GM12878 (cell line): ENCODE measurements at places on chromosomes 2 and 18.

GRCh38 chr2:134098321-134098720, 155.6 kb upstream of the MGAT5 start:
- no peaks in the 10 kb centered on the region for H3K4me1 ChIP-seq
- no peak for DNase-seq
- H3K36me3 ChIP-seq: no peaks in the 10 kb centered on the region
- H3K27ac ChIP-seq: no peak overlapping the region
- no peaks in the 10 kb centered on the region; the same call in 1 of the 2 replicates for H3K27me3 ChIP-seq

GRCh38 chr2:2000724-2001061, 256.4 kb upstream of the PXDN start:
- DNase-seq: no peak
- H3K36me3 ChIP-seq: no peaks in the 10 kb centered on the region
- H3K27me3 ChIP-seq: no peaks in the 10 kb centered on the region
- H3K27ac ChIP-seq: no peak overlapping the region
- no peaks in the 10 kb centered on the region for H3K4me1 ChIP-seq
- no peak overlapping the region for H3K4me3 ChIP-seq

- no peaks in the 10 kb centered on the region; the same call in 1 of the 2 replicates for H3K36me3 ChIP-seq
- no peak overlapping the region for H3K4me3 ChIP-seq
- no peaks in the 10 kb centered on the region for H3K27me3 ChIP-seq
Measured at GRCh38 chr2:12008425-12009061, 262.1 kb downstream of the LPIN1 start.

DNA sequence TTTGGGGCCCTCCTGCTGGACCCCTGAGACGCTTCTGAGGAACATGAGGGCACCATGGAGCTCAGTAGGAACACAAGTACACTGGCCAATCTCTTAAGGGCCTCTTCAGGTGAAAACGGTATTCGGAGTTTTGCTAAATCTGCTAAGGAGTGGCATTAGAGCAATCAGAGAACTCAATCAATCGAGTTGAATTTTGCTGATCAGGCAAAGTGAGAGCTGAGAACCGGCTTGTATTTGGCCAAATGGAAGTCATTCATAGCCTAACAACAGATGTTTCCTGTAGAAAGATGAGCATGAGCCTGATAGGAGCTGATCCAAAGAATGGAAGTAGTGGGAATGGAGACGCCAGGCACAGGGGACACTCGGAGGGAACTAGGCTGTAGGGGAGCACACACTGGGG, 133.7 kb downstream of the DCDC2C start:
- no peak overlapping the region for H3K4me3 ChIP-seq
- H3K27me3 ChIP-seq: no peaks in the 10 kb centered on the region; the same call in 1 of the 2 replicates
- no peaks in the 10 kb centered on the region for H3K36me3 ChIP-seq
- DNase-seq: no peak

DNA sequence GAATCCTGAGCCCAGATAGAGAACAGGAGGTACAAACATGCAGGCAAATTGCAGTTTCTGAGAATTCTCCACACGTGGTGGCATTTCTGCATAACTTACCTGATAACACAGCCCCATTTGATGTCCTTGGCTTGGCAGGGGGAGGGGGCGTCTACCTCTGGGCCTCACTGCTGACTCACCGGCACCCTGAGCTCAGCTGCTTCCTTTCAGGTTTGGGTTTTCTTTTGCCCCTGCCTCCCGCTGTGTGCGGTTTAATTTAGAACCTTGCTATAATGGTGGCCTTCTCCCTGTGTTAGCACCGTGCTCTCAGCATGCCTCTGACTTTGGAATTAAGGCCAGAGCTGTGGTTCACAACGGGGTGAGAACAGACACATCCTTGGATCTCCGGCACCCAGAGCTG, 4.4 kb downstream of the CTIF start:
- DNase-seq: no peak
- no peaks in the 10 kb centered on the region for H3K36me3 ChIP-seq
- no peaks in the 10 kb centered on the region; the same call in 1 of the 2 replicates for H3K4me1 ChIP-seq
- H3K27ac ChIP-seq: no peak overlapping the region
- no peaks in the 10 kb centered on the region; the same call in 1 of the 2 replicates for H3K27me3 ChIP-seq

- DNase-seq: no peak
- H3K27ac ChIP-seq: no peak overlapping the region
Measured at GRCh38 chr2:10383960-10384734, 64.0 kb downstream of the ODC1 start.

- H3K36me3 ChIP-seq: no peaks in the 10 kb centered on the region
- H3K27ac ChIP-seq: no peak overlapping the region
- no peaks in the 10 kb centered on the region for H3K27me3 ChIP-seq
- DNase-seq: no peak
- H3K4me1 ChIP-seq: no peaks in the 10 kb centered on the region
- no peak overlapping the region for H3K4me3 ChIP-seq
Measured at GRCh38 chr2:40120026-40120425, 331.9 kb downstream of the SLC8A1 start.

GRCh38 chr2:176473177-176473576, 203.9 kb downstream of the MTX2 start:
- no peak overlapping the region for H3K4me3 ChIP-seq
- H3K4me1 ChIP-seq: no peaks in the 10 kb centered on the region; the same call in 1 of the 2 replicates
- DNase-seq: no peak
- no peaks in the 10 kb centered on the region for H3K36me3 ChIP-seq
- no peak overlapping the region for H3K27ac ChIP-seq
- H3K27me3 ChIP-seq: no peaks in the 10 kb centered on the region

GRCh38 chr2:105294844-105295481, 34.6 kb downstream of the TGFBRAP1 start:
- no peaks in the 10 kb centered on the region for H3K27me3 ChIP-seq
- no peak for DNase-seq
- H3K27ac ChIP-seq: no peak overlapping the region
- H3K36me3 ChIP-seq: peaks cover 10% of the 10 kb centered on the region
- no peaks in the 10 kb centered on the region for H3K4me1 ChIP-seq

GRCh38 chr2:64857581-64858471, 131.4 kb upstream of the SLC1A4 start:
- H3K27ac ChIP-seq: no peak overlapping the region
- peaks cover 42% of the 10 kb centered on the region for H3K4me1 ChIP-seq
- no peaks in the 10 kb centered on the region for H3K36me3 ChIP-seq
- no peak overlapping the region for H3K4me3 ChIP-seq
- H3K27me3 ChIP-seq: no peaks in the 10 kb centered on the region

GRCh38 chr2:238418196-238418998, 8.3 kb upstream of the ASB1 start:
- no peak overlapping the region for H3K4me3 ChIP-seq
- no peaks in the 10 kb centered on the region for H3K4me1 ChIP-seq
- H3K27ac ChIP-seq: no peak overlapping the region

GRCh38 chr2:68391869-68392268, 26.8 kb downstream of the PLEK start:
- H3K4me1 ChIP-seq: peaks cover 30% of the 10 kb centered on the region
- DNase-seq: no peak
- H3K4me3 ChIP-seq: peak overlapping the region; percentile 62
- no peaks in the 10 kb centered on the region for H3K27me3 ChIP-seq
- H3K36me3 ChIP-seq: peaks cover 68% of the 10 kb centered on the region
- H3K27ac ChIP-seq: peak overlapping the region; percentile 90; the same call in 1 of the 2 replicates

GRCh38 chr2:235195921-235196320, 244.1 kb downstream of the SH3BP4 start:
- no peaks in the 10 kb centered on the region; the same call in 1 of the 2 replicates for H3K27me3 ChIP-seq
- no peak overlapping the region for H3K4me3 ChIP-seq
- no peaks in the 10 kb centered on the region for H3K4me1 ChIP-seq
- no peaks in the 10 kb centered on the region for H3K36me3 ChIP-seq

DNA sequence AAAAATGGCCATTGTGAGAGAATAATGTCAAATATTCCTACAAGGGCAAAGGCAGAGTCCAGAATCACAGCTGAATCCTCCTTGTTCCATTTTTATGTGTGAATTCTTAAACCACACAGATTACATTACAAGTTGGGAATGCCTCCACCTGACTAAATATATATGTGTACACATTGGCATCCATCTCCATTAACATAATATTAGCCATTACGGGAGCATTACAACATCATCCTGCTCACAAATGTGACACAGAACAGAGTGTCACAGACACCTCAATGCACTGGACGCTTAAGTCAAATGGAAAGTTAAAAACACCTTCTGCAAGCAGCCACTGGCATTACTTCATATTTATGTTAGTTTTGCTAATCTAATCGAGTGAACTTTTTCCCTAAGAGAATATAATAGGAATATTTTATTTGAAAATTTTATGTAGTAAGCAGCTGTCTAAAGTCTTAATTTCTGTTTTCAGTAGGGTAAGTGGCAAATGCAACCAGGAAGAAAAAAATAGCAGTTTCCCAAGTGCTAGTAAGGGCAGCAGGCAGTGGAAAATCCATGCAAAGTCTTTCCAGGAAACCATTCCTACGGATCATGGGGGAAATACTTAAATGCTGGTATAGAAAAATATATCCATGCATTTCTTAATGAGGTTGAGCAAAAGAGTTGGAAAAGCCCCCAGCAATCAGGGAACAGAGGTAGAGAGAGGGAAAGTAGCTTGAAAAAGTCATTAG, 255.6 kb downstream of the OSR1 start:
- H3K36me3 ChIP-seq: no peaks in the 10 kb centered on the region
- no peak overlapping the region for H3K27ac ChIP-seq
- no peak overlapping the region for H3K4me3 ChIP-seq
- DNase-seq: no peak
- no peaks in the 10 kb centered on the region for H3K4me1 ChIP-seq
- no peaks in the 10 kb centered on the region for H3K27me3 ChIP-seq

GRCh38 chr2:216420367-216421101, 8.2 kb downstream of the SMARCAL1 start:
- H3K4me1 ChIP-seq: peaks cover 13% of the 10 kb centered on the region
- peaks cover 10% of the 10 kb centered on the region for H3K36me3 ChIP-seq
- H3K4me3 ChIP-seq: no peak overlapping the region
- DNase-seq: no peak
- H3K27me3 ChIP-seq: no peaks in the 10 kb centered on the region

- H3K36me3 ChIP-seq: no peaks in the 10 kb centered on the region
- DNase-seq: no peak
- H3K4me3 ChIP-seq: no peak overlapping the region
Measured at GRCh38 chr18:38752430-38752829, 1186.8 kb upstream of the CELF4 start.

DNA sequence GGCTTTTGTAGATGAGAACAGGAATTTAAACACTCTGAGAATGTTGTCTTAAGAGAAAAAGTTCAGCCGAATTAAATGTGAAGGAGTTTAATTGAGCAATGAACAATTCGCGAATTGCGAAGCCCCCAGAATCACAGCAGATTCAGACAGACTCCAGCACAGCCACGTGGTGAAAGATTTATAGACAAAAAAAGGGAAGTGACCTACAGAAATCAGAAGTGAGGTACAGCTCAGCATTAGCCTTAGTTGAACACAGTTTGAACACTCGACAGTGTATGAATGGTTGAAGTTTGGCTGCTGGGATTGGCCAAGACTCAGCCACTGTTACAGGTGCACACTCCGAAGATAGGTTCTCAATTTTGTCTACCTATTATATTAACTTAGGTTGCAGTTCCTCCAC, 264.0 kb upstream of the CHST9 start:
- H3K27ac ChIP-seq: no peak overlapping the region
- H3K4me3 ChIP-seq: no peak overlapping the region
- no peaks in the 10 kb centered on the region for H3K27me3 ChIP-seq
- no peaks in the 10 kb centered on the region for H3K4me1 ChIP-seq
- H3K36me3 ChIP-seq: no peaks in the 10 kb centered on the region
- DNase-seq: no peak

DNA sequence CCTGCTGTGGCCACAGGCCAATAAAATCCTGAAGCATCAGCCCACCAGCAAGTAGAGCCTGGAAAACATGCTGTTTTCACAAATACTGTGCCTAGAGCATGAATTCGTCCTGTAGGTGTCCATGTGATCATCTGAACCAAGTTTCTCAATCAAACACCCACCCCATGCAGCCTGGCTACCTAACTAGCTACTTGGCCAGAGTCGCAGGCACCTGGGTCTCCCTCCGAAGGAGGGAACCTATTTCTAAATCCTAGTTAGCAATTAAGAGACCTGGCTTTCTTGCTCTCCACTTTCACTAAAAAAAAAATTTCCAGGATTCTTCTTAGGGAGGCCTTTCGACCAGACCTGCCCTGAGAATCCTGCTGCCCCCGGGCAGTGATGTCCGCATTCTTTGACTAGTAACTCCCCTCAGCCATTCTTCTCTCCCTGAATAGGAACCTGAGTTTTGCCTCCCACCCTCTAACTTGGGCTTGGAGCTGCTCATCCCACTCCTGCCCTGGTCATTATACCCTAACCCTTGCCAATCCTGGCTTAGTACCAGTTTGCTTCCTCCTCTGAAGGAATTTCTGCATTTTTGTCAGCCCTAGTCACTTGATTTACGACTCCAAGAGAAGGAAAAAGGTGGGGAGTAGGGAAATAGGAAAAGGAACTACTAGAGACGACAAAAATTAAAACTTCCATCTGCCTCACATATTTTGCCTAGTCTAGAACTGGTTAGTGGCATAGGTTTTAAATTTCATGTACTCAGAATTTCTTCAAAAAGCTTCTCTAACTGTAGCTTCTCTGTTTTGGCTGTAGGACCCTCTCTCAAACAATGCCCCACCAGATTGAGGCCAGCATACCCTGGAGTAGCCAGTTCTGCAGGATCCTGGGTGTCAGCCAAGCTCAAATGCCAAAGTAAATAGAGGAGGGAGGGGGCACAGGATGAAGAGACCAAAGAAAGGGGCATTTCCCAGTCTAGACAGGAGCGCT, 25.4 kb upstream of the TANK start:
- H3K4me3 ChIP-seq: no peak overlapping the region
- no peaks in the 10 kb centered on the region for H3K4me1 ChIP-seq
- H3K36me3 ChIP-seq: no peaks in the 10 kb centered on the region
- H3K27me3 ChIP-seq: no peaks in the 10 kb centered on the region
- no peak for DNase-seq
- H3K27ac ChIP-seq: no peak overlapping the region

- DNase-seq: no peak
- peaks cover 8% of the 10 kb centered on the region for H3K4me1 ChIP-seq
- no peak overlapping the region for H3K4me3 ChIP-seq
- H3K27me3 ChIP-seq: no peaks in the 10 kb centered on the region; the same call in 1 of the 2 replicates
- no peak overlapping the region for H3K27ac ChIP-seq
- no peaks in the 10 kb centered on the region for H3K36me3 ChIP-seq
Measured at GRCh38 chr2:105134081-105134480, 96.2 kb downstream of the MRPS9 start.

DNA sequence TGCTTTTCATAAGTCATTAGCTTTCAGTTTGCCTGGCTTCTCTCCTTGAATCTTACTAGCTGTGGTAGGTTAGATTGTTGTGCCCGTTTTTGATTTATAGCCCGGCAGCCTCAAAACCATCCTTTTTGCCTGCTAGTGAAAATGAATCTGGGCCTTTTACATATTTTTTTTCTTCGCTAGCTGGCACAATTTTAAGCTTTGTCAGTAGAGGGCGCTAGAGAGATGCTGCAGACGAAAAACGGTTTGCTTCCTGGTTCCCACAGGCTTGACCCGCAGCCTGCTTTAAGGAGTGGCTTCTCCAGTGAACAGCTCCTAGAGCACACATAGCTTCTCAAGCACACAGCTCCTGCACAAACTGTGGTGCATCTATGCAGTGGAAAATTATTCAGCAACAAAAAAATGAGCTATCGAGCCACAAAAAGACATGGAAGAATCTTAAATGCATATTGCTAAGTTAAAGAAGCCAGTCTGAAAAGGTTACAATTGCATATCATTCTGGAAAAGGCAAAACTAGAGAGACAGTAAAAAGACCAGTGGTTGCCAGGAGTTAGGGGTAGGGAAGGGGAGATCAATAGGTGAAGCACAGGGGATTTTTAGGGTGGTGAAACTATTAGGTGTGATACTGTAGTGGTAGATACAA, 47.9 kb downstream of the E2F6 start:
- no peak for DNase-seq
- no peaks in the 10 kb centered on the region for H3K4me1 ChIP-seq
- H3K27me3 ChIP-seq: no peaks in the 10 kb centered on the region
- no peak overlapping the region for H3K4me3 ChIP-seq
